Hematopoietic multipotent progenitor cell treated with erythropoietin and hydrocortisone succinate and interleukin-3 and kit ligand, for 4 days (in vitro differentiated cells): ENCODE measurements at places on chromosomes 5 and 9.
A peak's percentile ranks its signal among the peaks of the same experiment; 100 is the strongest.

DNA sequence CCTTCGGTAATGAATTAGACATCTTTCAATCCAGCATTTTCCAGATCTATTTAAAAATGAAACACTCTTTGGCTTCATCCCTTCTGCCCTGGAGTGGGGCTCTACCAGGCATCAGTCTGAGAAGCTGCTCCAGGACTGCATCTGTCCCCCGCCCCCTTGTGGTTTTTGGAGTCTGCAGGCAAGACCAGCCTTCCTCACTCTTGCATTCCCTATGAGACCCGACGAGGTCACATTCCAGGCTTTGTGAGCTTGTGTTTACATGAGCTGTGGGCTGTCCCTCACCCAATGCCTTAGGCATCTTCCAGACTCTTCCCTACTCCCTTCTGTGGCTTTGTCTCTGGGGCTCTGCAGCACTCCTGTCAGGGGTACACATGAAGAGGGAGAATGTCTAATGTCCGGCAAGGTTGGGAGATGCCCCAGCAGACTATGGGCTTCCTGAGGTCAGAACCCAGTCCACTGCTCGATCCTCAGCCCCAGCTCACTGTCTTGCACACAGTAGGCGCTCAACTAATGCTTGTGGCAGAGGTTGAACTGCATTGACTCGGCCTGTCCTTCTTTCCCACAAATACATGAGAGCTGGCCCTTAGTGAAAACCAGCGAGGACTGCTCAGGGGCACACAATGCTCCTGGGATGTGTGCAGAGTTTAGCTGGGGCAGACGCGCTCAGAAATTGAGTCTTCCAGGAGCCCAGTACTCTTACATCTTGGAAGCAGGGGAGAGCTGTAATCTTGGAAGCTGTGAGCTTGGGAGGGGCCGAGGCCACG lies 11.7 kb upstream of the GADD45G start:
- DNase-seq: peak; percentile 20

GRCh38 chr5:170523830-170524229 lies 20.0 kb downstream of the KCNIP1 start:
- no peak for DNase-seq

DNA sequence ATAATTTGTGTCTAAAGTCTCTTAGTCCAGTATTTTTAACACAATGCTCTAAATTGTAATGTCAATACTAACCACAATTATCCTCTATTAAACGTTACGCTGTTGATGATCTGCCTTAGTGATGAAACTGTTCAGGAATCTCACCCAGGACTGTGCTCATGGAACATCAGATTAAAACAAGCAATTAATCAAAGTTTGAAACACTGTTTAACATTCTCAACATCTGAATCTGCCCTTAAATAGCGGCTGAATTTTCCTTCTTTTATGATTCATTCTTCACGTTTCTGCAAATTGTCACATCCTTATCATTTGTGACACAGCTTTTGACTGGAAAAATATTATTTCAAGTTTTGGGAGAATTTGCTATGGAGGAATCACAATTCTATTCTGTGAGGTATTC lies 113.8 kb downstream of the MARCHF11 start:
- DNase-seq: no peak

DNA sequence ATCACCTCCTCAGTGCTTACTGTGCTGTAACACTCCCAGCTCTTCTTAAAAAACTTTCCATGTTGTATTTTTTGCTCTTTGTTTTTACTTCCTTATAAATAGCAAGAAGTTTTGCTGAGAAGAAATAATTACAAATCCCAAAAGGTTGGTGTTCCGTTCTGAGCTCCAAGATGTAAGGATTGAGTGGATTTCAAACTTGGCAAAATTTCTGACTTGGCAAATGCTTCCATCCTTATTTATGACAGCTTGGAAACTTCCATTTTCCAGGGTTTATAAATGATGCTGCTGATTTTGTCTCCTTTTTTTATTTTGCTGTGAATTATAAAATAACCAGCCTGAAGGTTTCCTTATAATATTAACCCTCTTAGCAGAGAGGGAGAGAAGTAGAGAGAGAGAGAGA lies 151.9 kb downstream of the NTRK2 start:
- DNase-seq: no peak

GRCh38 chr5:141543053-141543452 lies 54.2 kb downstream of the PCDHGC5 start:
- peak; percentile 49 for DNase-seq

DNA sequence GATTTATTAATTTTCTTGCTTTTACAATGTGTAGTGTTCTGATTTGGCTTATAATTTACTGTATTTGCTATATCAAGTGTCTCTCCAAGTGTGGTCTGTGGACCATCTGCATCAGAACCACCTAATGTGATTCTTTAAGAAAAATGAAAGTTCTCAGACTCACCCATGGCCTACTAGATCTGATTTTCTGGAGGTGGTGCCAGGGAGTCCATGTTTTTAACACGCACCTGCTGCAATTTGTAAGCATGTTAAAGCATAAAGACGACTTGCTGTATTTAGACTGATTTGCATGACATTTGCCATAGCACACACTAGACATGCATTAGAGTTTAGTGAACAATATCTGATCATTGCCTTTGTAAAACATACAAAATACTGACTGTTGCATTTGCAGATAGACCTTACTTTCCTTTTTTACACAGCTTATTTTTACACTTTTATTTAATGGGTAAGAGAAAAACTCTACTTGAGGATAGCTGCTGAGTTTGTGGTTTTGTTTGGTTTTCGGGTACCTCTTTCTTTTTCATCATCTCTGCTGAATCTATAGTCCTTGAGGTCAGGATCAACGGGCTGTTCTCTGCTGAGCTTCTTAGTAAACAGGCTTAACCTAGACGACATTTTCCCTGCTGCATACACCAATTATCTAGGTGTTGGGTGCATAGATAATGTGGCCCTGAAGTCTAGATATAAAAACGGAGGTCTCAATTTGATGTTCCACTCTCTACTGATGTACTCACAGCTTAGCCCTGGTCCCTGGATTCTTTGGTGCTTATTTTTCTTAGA lies 138.0 kb upstream of the ZNF366 start:
- DNase-seq: no peak

DNA sequence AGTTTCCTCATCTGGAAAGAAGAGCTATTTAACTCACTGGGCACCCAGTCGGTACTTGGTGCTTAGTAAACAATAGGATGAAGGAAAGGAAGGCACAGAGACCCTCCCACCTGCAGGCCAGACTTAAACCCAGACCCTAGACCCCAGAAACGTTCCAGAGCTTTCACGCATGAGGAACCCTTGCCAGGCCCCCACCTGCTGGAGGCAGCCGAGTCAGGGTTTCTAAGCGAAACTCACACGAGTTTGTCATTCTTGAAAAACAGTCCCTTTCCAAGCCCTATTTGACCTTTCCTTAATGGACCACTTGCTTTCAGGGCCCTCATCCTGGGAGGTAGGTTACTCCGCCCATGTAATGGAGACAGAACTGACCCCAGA lies 30.6 kb downstream of the NDUFA8 start:
- DNase-seq: no peak

DNA sequence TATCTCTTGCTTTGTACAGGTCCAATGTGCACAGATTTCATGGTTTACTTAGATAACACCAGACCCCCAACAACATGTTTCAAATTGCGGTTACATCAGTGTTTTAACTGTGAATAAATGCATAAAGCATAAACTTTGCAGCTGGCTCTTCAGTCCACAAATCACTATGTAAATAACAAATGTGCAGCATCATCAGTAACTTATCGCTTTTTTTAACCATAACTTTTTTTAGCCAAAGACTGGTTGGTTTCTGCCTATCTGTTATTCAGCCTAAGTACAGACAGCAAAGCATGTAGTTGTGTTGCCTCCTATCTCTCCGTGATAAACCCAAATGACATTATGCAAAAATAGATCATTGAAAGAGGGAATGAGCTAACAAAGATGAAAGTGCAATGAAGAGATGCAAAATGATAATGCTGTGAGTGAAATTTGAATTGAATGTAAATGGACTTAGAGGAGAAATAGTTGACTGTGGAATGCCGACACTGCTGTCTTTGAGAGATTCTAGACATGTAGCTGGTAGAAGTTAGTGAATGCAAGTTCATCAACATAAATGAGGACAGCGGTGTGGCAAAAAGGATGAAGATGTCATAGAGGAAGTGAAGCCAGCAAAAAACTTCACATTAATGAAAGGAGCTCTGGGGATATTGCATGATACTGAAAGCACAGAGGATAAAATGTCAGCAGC lies 108.8 kb downstream of the PDE8B start:
- no peak for DNase-seq

- no peak for DNase-seq
Observed at GRCh38 chr5:67178966-67179365, 17.6 kb downstream of the CD180 start.

- no peak for DNase-seq
Observed at GRCh38 chr5:44199408-44199807, 189.8 kb downstream of the FGF10 start.

DNA sequence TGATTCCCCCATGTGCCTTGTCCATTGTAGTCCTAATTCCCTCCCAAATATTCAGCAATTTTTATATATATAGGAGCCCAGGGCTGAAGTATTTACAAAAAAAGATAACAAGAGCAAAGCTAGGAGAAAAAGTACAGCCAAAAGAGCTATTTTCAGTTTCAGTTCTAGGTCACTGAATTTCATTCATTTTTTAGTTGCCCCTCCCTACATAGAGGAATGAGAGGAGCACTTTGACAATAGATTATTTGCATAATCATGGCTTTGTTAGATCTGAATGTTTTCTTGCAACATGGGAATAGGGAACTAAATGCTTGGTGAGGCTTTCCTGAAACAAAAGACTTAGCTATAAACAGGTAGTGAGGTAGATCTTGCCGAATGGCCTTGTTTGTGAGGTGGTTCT lies 15.3 kb upstream of the F2RL2 start:
- peak; percentile 17 for DNase-seq

- DNase-seq: no peak
Observed at GRCh38 chr5:137142346-137142745, 356.8 kb downstream of the SPOCK1 start.

DNA sequence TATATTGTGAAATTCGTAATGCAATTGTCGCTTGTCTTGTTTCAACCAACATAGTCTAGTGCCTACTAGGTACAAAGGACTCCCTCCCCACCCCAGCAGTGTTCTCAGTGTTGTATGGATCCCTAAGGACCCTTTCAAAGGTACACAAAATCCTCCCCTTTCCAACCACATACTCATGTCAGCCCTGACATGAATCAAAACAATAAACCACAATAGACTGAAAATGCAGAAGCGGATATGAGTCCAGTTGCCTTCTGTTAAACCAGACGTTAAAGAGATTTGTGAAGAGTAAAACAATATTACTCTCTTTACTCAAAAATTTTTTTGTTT lies 82.4 kb upstream of the IFNK start:
- no peak for DNase-seq

DNA sequence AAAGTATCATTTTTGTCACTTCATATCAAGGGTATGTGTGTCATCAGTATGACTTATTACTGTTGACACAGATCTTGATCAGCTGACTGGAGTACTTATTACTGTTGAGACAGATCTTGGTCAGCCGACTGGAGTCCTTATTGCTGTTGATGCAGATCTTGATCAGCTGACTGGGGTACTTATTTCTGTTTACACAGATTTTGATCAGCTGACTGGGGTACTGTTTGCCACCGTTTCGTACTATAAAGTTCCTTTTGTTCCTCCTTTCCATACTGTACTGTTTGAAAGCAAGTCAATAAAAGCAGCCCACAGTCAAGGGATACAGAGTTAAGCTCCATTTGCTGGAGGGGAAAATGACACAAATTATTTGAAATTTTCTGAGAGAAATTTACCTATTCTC lies 347.3 kb downstream of the CDH12 start:
- DNase-seq: no peak
